Activated CD4-positive, alpha-beta T cell treated with anti-CD3 and anti-CD28 coated beads for 24 hours (primary cell): ENCODE measurements at places on chromosomes 12 and 14.

GRCh38 chr14:60482743-60483142, 3.1 kb downstream of the C14orf39 start:
- no peak for DNase-seq

- DNase-seq, result no peak
Measured at GRCh38 chr14:32166029-32166428, 35.8 kb upstream of the RNU6-7 start.

DNA sequence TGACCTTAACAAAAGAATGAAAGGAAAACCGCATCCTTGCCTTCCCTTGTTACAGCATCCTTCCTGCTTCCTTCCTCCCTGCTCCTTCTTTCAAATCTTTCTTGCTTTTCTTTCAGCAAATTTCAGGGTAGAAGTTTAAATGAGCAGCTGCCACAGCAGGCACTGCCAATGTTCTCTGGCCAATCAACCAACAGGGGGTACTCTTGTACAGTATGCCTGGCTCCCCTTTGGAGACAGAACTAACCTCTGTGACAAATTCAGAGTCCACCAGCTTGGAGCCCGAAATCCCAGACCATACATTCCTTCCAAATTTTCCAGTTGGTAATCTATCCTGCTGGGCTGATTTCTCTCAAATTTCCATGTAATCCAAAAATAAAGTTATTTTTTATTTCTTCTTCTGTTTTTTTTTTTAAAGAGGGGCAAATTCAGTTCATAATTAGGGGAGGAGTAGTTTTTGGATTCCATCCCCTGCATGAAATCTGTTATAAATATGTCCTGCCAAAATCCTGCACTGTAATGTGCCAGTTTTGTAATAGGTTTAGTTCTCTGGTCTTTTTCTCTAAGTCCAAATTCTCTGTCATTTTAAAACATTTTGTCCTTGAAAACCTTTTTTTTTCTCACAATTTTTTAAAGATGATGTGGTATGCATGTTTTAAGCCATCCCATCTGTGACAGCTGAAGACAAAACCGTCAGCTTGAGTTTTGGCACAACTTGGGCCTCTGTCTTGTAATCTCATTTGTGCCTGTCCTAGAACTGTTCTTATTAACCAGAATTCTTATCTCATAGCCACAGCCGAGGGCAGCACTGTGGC, 610.0 kb upstream of the LMO3 start:
- no peak for DNase-seq

DNA sequence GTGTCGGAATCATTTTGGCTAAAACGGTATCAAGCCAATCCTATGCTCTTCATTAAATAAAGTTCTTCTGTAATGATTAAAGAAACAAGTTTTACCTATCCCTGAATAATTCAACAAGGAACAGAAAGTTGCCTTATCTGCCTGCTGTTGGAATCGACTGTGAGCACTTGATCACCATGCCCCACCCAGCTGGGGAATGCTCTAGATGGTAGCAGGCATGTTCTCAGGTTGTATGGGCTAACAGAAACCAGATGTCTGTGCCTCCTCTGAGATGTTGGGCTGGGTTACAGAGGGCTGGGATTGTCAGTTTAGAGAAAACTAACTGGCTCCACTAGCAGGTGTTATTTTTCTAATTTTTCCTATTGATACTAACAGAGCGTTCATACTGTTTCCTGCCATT, 28.9 kb downstream of the RTRAF start:
- DNase-seq, result no peak

DNA sequence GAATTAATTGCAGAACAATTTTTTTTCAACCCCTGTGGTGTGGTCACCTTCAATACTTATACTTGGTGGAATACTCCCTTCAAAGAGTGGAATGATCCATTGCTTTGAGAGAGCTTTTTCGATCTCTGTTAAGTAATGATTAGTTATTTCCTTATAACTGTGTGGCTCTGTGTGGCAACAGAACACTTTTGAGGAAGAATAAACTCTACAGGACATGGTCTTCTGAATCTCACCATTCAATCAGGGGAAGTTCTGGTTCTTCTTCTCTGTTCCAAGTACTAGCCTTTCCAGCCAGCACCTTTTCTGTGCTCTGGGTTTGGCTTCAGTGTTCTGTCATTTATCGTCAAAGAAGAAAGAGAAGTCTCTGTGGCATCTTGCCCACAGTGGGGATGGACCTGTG, 369.2 kb downstream of the ZFP36L1 start:
- no peak for DNase-seq

DNA sequence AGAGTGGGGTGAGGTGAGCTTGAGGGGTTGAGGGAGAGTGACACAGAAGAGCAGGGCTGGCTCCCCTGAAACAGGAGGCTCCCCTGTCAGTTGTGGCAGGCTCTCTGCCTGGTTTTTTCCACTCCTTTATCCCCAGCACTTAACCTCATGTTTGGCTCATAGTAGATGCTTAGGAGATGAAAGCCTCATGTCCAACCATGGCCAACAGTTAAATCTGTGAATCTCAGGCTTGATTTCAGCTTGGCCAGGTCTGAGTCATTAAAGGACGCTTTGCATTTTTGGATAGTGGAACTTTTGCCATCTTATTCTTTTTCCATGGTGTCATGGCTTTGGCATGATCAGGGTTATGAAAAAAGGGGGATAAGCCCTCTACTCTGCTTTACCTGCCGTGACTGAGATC, 117.2 kb downstream of the CACNA1C start:
- no peak for DNase-seq

DNA sequence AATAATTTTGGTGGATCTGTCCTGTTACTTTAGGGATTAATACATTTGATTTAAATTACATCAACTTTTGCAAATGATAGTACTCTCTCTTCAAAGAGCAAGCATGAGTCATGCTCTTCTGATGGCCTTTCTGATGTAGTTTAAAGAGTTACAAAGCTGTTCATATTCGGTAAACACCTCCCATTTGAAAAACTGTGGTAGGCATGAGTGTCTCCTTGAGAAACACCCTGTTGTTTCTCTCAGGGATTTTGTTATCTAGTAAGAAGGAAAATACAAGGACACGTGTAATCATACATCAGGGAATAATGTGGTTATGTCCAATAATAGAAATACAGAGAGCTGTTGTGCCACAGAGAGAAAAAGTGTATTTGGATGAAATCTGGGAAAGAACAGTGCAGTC, 53.3 kb upstream of the E2F7 start:
- DNase-seq, result no peak
